ENCODE measurements at places on chromosomes 16 and 17. TPM values are rescaled to one million over a fixed set of nuclear protein-coding genes. Genes with fewer than 3 reads are reported as not detected.

GRCh38 chr16:84292011-84292410 lies 2.7 kb upstream of the WFDC1 start:
- peak; percentile 83 for DNase-seq

- peak; percentile 30 for DNase-seq
These were observed 1.9 kb downstream of the HS3ST3A1 start for GRCh38 chr17:13599864-13600263.

GRCh38 chr16:14289692-14290340 lies 218.7 kb downstream of the MRTFB start:
- no peak for DNase-seq

- no peak for DNase-seq
These were observed 596.0 kb upstream of the GOT2 start for GRCh38 chr16:59330019-59330670.

- DNase-seq: no peak
These were observed 25.7 kb downstream of the MRM1 start for GRCh38 chr17:36627101-36627500.

Gene AATK
- not detected for total RNA-seq

DNA sequence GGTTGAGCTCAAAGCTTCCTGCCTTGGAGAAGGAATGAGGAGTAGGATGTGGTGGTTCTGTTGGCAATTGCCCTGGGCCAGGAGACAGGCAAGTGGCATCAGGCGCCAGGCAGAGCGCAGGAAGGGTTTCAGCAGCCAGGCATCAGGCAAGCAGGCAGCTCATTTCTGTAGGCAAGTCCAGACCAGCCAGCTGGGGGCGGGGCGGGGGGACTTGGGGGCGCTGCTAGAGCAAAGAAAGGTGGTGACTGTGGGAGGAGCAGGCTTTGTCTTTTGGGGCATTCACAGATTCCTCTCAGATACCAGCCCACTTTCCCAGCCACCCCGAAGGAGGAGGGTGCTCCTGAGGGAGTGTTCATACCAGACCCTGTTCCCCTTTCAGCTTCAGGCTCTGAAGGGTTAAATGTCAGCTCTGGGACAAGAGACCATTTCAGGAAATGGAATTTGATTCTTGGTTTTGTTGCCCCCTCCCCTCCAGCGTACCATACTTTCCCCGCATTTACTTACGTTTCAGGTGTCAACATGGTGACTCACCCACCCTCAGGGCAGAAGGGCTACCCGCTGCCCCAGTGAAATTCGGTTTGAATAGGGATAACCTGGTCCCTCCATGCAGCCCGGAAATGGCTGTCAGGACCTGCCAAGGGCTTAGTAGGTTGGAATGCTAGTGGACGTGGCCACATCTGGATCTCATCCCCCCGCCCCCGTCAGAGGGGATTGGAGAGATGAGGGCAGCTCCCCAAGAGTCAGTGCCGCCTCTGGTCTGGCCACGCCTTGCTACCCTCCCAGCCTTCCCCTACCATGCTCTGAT lies 13.2 kb downstream of the NGFR start:
- DNase-seq: no peak

Gene NXPH3
- 2.2 TPM for total RNA-seq

Gene PSMC3IP
- 22.3 TPM for total RNA-seq

- DNase-seq: peak; percentile 4
These were observed 4.6 kb downstream of the KRT34 start for GRCh38 chr17:41377546-41377945.

DNA sequence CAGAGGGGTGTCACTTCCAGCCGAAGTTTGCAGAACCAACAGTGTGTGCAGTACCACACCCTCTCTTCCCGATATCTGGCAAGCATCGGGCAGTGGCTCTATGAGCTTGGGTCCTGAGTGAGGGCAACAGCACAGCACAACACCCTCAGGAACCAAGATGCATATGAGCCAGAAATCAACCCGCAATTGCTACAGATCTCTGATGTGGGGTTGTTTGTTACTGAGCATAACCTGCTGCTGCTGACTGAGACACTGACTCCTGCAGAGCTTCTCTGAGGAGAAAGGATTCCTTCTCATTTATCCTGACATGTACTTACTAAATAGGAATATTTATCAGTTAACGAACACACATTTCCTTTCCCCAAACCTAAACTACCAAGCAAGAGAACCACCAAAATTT lies 218.3 kb downstream of the RBFOX3 start:
- DNase-seq: no peak

- no peak for DNase-seq
These were observed 157.0 kb downstream of the C16orf95 start for GRCh38 chr16:87160234-87160636.

Gene TEKT1
- total RNA-seq: 0.03 TPM

GRCh38 chr16:47729701-47730100 lies 268.6 kb downstream of the PHKB start:
- no peak for DNase-seq

DNA sequence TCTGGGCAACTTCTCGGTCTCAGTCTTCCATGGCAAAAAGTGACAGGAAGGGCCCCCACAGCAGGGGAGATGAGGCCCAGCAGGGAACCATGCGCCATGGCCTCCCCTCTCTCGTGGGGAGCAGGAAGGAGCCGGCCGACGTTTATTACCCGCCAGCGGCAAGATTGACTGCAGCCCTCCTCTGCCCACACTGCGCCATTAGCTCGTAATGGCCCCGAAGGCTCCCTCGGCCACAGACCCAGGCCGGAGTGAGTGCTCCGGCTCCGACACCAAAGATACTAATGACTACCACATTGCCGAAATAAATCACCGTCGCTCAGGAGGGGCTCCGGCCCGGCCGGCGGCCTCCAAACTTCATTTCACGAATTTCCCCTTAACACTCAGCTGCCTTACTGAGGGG lies 226.9 kb downstream of the C16orf78 start:
- no peak for DNase-seq

GRCh38 chr17:82898976-82899514 lies 59.2 kb upstream of the ZNF750 start:
- DNase-seq: no peak

- DNase-seq: no peak
These were observed 211.1 kb upstream of the CHMP6 start for GRCh38 chr17:80780381-80781198.

DNA sequence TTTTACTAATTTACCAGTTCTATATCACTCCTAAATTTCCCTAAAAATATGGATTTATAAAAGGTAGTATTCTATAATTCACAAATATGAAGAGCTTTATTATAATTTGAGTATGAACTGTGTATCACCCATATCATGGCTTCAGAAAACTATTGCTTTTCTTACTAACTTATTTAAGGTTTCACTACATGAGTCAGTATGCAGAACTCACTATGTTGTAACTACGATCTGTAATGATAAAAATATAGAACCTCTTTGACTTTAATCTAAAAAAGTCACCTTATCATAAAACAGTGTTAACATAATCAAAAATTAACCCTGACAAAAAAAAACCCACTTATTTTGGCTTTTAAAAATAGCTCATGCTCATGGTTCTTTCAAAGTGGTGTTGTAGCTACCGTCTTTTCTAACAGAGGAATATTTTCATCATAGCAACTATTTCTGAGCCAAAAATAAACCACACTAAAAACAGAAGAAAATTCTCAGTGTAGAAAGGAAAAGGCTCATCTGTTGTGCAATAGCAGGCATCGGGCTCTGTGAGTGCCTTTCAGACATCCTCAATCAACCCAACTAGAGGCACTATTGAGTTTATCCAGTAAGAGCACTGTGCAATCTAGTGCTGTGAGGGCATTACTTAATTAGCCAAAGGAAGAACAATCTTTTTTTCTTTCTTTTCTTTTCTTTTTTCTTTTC lies 42.1 kb downstream of the ITGAM start:
- no peak for DNase-seq
